ENCODE measurements at places on chromosomes 12 and 14.

DNA sequence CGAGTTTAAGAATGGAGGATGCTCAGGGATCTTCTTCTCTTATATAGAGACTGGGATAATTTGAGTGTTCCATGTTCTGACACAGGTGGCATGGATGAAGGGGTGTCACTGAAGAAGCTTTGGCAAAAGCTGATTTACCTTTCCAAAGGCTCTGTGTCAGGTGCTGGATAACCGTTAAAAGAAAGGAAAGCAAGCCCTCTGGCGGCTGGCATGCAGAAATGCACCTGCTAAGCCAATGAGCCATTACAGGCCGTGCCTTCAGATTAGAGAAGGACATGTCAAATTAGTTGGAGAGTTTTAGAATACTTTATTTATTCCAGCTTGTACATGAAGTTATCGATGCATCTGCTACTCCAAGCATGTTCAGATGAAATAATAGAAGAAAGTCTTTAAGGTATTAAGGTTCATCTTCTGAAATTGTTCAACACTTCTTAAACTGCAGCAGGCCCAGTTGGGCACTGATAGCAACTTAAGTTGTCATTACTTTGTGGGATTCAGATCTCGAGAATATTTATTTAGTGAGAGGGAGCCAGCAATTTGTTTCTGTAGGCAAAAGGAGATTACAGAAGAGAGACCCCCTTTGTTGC is 678.2 kb downstream of the NRXN3 start:
- peak; percentile 45 for DNase-seq

DNA sequence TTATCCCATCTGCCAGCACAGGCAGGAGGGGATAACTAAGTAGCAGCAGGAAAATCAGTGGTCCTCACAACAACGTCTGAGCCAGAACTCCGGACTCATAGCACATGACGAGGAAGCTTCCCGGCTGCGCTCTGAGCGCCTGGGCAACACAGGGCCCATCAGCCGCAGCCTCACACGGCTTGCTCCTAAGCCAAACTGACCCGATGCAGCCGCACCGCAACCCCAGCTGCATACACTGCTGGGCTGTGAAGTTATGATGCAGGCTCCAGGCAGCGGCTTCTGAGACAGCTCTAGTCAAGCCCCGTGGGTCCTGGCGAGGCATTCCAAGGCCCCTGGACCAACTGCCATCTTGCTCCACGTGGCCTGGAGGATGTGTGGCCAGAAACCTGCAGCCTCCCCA is 28.1 kb downstream of the ZFYVE21 start:
- no peak for DNase-seq

GRCh38 chr14:75769047-75769685 is 108.1 kb downstream of the TTLL5 start:
- DNase-seq: no peak

DNA sequence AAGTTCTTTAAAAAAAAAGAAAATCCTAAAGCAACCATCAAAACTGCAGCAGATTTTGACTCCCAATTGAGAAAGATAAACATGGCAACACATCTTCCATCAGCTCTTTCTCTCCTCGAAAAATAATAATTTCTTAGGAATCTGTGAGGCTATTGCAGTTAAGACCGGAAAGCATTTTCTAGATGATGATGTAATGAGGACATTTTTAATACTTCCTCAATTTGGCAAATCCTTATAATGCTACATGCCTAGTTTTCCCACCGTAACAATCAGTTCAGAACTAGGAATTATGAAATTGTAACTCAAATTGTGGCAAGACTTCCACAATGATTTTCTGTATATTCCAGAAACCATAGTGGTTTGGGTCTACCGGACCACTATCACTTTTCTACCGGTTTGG is 180.9 kb upstream of the PDE3A start:
- no peak for DNase-seq

DNA sequence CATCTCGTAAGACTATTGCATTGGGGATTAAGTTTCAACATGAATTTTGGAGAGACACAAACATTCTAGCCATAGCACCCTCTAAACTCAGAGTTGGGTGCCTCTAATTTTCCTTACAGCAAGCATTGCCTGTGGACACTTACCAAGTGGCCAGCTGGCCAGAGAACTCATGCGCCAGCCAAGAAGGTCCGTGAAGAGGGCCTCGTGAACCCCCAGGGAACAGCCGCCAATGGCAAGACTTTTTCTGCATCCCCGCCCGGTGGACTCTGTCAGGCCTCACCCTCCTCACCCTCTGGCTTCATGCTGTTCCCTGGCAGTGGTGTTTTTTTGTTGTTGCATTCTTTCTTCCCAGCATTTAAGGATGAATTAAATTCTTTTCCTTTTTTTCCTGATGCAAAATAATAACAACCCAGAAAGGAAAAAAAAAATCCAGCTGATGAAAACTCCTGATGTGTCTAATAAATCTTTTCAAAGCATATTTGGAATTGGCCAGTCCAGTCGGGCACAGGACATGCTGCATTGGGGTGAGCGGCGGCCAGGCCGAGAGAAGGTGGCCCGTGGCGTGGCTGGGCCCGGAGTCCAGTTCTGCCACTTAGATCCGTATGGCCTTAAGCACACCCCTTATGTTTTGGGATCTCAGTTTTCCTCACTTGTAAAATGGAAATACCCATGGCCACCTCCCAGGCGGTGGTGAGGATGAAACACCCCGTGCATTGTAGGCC is 191.9 kb upstream of the DIO3 start:
- DNase-seq: no peak

GRCh38 chr12:92140896-92141536 is 4.6 kb downstream of the BTG1 start:
- no peak for DNase-seq

DNA sequence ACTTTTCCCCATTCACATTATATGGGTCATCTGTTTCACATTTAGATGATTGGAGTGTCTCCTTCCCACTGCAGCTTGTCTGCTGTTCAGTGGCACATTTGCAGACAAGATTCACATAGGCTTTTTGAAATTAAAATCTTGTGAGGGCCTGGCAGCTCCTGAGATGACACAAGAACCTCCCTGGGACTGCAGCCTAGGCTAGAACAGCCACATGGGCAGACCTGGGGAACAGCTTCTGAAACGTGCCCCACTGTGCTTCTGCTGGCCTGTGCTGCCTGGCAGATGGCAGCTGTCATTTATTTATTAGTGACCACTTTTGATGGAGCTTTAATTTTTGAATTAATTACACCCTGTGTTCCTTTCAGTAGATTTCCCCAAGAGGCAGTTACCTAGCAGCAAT is 137.4 kb downstream of the GRIP1 start:
- DNase-seq: no peak

GRCh38 chr14:100891501-100892445 is 11.7 kb downstream of the RTL1 start:
- no peak for DNase-seq

DNA sequence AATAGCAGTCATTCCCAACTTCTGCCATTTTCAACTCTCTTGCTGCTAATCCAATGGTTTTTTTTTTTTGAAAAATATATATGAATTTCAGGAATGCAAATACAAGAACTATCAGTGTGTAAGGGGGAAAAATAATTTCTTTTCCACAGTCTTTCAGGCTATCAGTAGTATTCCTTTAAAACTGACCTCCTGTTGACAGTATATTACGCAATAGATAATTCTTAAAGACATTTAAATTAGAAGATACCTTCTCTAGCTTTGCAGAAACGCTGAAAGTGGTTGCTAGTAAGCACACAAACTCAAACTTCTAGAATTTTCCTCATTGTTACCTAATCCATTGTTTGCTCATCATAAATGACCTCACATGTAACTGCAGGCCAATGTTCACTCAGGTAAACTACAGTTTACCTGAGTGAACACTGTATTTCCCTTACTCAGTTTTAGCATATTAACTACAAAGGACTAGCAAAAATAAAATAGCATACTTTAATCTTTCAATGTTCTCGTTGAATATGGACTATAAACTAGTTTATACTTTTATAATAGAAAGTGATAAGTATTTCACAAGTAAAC is at the start of gene C12orf50:
TSS of gene C12orf50 (minus strand) at position 309 of the 573 bp plus-strand sequence. CDS start 2,439 bp downstream, outside the sequence.
- DNase-seq: no peak

- DNase-seq: no peak
Measured at GRCh38 chr14:46985529-46986380, 334.2 kb upstream of the RPL10L start.

DNA sequence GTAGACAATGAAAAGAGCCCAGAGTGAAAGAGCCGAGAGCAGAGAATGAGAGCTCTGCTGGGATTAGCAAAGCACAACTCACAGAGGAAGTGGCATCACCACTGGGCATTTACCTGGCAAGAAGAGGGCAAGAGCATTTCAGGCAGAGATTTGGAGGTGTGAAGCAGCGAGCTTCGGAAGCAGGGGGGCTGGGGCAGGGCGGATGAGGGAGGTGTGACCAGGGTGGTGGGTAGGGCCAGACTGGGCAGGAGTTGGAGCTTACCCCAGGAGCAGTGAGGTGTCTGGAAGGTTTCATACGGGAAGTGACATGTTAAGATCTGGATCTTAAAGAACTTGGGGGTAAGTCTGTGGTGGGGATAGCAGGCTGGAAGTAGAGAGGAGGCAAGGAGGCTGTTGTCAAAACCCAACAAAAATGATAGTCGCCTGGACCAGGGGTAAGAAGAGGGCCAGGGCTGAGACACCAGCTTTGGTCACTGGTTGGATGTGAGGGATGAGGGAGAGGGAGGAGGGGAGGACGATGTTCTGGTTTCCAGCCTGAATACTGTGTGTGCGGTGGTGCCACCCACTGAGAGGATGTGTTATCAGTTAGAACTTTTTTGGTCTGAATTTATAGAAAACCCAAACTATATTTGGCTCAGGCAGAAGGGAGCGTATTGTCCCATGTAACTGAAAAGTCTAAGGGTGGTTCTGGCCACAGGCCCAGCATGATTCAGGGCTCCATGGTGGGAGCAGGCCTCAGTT is 5.2 kb downstream of the SMIM41 start:
- no peak for DNase-seq

GRCh38 chr14:35338731-35339405 is 46.7 kb downstream of the PSMA6 start:
- DNase-seq: no peak

DNA sequence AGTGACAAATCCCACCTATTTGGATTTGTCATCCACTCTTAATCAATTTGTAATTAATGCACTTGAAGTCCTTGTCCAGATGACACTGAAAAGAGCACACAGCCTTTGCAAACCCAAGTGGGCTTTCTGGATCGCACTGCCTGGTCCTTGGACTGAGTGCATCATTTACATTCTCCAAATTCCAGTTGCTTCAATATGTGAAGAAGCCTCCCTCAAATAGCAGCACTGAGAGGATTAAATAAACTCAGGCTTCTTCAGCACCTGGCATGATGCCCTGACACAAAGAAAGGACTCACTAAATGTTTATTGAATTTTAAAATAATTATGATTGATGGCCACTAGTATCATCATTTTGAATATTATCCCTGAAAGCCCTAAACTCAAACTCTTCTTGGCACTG is 496.5 kb downstream of the VRK1 start:
- DNase-seq: no peak

GRCh38 chr14:50835280-50835679 is 4.3 kb upstream of the NIN start:
- no peak for DNase-seq

- DNase-seq: no peak
Measured at GRCh38 chr12:125296701-125297100, 231.5 kb downstream of the AACS start.

DNA sequence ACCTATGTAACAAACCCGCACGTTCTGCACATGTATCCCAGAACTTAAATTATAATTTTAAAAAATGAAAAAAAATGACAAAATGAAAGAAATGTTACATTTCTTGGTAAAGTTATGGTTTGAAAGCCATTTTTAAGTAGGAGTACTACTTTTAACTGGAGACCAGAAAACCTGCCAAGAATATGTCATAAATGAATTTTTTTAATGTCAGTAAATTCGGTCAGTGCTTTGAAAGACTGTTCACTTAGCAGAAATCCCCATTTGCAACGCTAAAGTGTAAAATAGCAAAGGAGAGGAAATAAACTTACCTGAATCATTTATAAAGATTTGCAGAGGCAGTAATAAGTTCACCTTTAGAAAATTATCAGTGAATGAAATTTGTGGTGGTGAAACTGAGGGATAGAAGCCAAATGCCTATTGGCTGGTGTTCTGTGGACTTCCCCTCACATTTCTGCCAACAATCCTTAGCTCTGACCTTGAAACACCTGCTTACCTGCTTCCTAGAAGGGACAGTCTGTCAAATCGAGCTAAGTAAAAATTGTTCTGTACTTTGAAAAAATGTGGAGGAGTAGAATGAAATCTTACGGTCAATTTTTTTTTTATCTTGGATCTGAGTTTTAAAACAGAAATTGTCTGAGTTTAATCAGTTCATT is 714.2 kb downstream of the SLC6A15 start:
- DNase-seq: no peak

DNA sequence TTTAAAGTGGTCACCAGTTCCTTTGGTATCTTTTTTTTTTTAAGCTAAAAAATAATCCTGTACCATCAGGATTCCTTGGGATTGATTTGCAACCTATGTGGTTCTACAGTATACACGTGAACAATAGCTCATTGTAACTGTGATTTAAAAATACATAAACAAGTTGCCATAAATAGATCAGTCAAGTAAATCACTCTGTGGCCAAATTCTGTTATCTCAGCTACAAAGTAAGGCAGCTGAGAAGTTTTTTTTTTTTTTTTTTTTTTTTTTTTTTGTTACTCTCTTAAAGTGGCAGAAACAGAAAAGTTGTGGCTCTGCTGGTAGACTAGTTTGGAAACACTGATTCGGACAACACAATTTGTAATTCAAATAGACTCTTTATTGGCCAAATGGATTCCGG is 104.5 kb downstream of the PRICKLE1 start:
- DNase-seq: no peak

- no peak for DNase-seq
Measured at GRCh38 chr14:35934499-35934898, 108.4 kb downstream of the BRMS1L start.

- DNase-seq: no peak
Measured at GRCh38 chr12:442235-442884, 17.4 kb upstream of the B4GALNT3 start.

DNA sequence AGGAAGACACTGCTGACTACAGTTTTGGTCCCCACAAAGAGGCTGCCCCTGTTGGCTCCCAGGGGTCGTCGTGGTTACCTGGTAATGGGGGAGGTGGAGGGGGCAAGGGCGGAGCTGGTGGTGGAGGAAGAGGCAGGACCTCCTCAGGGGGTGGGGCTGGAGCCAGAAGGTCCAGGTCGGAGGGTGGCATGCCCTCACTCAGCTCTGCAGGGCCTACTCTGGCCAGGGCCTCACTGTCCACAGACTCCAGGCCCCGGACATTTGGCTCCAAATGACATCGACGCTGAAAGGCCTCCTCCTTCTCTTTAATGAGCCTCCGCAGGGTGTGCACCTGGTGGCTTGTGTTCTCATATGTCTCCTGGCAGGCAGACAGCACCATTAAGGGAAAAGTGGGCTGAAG is 28.5 kb downstream of the PRPF40B start:
- DNase-seq: no peak

GRCh38 chr12:47082283-47082682 is 2.5 kb upstream of the AMIGO2 start:
- no peak for DNase-seq
